ENCODE measurements at places on chromosomes 5 and 9.

DNA sequence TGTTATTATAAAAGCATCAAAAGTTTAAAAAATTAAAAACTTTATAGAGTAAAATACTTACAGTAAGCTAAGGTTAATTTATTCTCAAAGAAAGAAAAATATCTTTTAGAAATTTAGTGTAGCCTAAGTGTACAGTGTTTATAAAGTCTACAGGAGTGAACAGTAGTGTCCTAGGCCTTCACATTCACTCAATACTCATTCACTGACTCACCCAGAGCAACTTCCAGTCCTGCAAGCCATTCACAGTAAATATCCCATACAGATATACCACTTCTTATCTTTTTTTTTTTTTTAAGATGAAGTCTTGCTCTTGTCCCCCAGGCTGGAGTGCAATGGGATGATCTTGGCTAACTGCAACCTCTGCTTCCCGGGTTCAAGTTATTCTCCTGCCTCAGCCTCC, 73.1 kb upstream of the FST start:
- DNase-seq: no peak

GRCh38 chr5:132385326-132386105, 16.0 kb downstream of the SLC22A5 start:
- peak; percentile 48 for DNase-seq

DNA sequence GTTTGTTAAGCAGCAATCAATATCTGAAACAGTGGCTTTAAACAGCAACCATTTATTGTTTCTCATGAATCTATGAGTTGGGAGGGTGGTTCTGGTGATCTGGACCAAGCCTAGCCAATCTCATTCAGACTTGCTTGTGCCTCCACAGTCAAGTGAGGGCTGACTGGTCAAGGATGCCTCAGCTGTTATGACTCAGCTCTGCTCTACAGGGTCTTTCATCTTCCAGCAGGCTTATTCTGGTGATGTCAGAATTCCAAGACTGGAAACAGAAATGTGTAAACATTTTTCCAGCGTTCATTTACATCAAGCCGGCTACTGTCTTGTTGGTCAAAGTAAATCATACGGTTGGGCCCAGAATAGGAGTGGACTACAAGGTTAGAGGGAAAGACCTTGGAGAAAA, 2.5 kb upstream of the PIP5K1B start:
- no peak for DNase-seq

- DNase-seq: no peak
Measured at GRCh38 chr9:81058782-81059181, 630.6 kb downstream of the TLE1 start.

GRCh38 chr5:34751807-34752736, 86.9 kb upstream of the TTC23L start:
- DNase-seq: no peak

DNA sequence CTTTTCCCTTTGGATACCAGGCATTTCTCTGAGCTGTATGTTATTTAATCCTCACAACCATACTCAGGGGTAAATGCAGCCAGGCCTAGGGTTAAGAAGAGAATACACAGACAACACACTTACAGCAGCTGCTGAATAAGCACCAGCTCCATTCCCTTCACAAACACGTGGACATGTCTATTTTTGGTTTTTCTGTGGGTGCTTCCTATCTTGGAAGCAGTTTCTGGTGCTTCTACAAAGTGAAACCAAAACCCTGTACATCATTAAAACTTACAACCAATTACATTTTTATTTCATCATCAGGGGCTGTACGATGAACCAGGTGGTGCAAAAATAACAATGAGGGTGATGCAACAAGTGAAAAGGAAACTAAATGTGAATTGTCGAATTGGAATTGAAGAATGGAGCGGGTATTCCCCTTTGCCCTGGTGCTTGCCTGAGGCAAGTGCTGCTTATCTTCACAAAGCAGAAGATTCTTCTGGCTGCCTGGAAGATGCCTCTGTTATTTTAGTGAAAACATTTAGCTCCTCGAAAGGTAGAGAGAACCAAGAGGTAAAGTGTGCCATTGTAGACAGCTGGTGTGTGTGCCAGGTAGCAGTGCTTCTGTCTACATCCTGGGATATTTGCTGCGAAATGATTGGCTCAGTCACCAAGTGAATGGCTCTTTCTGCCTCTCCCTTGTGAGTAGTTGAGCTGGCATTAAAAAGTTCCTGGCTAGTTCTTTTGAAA, 18.6 kb upstream of the IFNB1 start:
- DNase-seq: peak; percentile 4

DNA sequence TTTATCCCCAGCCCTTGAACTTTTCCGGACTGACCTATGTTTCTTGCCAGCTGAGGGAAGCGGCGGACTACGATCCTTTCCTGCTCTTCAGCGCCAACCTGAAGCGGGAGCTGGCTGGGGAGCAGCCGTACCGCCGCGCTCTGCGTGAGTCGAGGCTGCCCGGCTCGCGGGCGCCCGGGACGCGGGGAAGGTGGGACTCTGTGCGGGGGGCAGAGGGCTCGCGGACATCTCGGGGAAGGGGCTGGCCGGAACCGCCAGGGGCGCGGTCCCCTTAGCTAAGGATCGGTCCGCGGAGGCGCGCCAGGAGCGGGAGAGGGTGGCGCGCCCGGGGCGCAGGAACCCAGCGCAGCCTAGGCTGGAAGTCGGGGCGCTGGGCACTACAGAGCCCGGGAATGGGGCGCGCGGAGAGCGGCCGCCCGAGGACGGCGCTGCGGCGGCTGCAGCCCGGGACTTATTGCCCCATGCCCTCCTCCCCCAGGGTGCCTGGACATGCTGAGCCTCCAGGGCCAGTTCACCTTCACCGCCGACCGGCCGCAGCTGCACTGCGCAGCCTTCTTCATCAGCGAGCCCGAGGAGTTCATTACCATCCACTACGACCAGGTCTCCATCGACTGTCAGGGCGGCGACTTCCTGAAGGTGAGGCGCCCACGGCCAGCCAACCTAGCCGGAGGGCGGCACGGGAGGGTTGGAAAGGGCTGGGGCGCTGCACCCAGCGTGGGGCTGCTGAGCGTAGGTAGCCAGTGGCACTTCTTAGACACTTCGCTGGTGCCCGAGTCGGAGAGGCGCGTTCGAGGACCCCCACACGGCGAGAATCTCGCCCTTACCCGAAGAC, 922 bp downstream of the CRHBP start:
- DNase-seq: no peak

GRCh38 chr5:65738305-65738704, 16.3 kb downstream of the NLN start:
- DNase-seq: no peak

- no peak for DNase-seq
Measured at GRCh38 chr9:110543631-110544051, 35.9 kb downstream of the SVEP1 start.

GRCh38 chr5:148540647-148541046, 113.7 kb downstream of the HTR4 start:
- no peak for DNase-seq

DNA sequence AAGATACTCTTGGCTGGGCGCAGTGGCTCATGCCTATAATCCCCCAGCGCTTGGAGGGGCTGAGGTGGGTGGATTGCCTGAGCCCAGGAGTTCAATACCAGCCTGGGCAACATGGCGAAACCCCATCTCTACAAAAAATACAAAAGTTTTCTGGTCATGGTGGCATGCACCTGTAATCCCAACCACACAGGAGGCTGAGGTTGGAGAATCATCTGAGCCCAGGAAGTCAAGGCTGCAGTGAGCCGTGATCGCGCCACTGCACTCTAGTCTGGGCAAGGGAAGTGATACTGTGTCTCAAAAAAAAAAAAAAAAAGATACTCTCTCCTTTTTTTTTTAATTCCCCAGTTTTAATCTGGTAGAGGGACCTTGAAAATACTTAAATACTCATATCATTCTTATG, 15.0 kb downstream of the ANKRD33B start:
- no peak for DNase-seq

DNA sequence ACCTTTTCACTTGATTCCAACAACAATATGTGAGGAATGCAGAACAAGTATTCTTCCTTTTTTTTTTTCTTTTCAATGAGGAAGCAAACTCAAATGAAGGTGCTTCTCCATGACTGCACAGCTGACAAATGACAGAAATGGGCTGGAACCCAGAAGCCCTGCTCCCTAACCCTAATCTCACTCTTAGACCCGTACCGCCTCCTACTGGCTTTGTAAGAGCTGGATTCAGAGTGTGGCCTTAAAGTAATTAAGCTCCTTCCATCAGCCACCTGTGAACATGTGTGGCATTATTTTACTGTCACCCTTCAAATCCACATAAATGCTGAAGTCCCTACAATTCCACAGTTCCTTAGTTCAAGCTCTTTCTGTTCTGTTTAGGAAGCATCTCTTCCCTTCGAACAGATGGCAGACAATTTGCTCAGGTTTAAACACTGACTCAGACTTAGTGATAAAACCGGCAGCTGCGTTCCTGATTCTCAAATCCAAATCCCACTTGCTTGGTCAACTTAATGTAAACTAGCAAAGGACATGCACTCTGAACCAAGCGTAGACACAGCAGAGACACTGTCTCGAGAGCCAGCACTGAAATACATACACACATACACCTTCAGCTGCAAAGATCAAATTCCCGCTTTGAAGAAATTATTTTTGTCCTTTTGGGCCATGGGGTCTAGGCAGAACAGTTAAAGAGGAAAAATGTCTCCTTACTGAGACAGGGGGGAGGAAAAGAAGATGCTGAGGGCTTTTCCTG, 316.7 kb upstream of the TLE4 start:
- DNase-seq: no peak

DNA sequence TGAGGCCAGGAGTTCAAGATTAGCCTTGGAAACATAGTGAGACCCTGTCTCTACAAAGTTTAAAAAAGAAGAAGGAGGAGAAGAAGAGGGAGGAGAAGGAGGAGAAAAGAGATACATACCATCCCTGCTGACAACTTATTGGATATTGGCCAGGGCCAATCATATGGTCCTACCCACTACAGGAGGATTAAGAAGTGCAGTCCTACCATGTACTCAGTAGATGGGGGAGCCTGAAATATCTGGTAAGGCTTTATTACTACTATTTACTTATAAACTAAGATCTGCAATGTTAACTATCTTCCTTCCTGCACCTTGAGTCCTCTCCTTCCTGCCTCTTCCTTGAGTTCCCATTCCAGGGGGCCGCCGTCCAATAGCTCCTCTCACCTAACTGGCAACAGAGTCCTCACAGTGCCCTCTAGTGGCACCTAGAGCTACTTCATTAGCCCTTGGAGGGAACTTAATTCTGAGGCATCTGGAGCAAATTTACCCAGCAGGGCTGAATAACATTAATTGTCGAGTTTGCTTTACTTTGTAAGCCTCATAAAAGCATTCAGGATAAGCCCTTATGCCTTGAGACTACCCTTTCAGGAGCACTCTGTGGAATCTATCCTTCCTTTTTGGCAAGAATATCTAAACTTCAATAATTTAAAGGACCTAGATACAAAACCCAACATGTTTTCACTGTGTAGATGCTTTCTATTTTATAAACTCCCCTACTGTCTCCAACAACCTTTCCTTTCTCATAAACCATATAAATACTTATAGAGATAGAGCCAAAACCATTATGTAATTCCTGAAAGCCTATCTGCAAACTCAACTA, 39.1 kb upstream of the RANBP6 start:
- DNase-seq: peak; percentile 17

GRCh38 chr5:135308752-135309151, 90.3 kb downstream of the MACROH2A1 start:
- no peak for DNase-seq

- DNase-seq: no peak
Measured at GRCh38 chr5:85049020-85049419, 664.3 kb upstream of the EDIL3 start.

DNA sequence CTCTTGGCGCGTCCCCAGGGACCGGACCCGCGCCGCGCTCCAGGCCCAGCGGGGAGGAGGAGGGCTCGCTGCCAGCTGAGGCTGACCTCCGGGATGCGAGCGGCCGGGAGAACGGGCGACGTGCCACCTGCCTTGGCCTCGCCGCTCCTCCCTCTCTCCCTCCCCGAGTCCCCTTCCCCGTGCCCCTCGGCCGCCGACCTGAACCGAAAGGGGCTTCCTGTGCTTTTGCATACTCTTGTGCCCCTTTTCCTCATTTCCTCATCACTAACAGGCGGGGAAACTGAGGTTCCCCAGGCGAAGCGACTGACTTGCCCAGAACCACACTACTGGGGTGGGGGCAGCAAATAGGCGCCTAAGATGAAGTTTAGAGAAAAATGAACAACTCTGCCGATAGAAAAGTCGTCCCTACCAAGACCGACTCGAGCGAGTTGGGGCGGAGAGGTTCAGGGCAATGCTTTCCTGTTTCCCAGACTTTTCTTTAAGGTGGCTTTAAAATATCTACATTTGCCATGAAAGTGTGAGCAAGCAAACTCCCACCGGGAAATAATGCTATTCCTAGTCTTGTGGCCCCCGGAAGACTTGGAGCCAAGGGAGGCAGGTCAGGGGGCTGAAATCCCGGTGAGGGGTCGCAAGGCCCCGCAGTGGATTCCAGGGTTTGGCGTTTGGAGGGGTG, 580 bp upstream of the DUSP1 start:
- peak; percentile 25 for DNase-seq

DNA sequence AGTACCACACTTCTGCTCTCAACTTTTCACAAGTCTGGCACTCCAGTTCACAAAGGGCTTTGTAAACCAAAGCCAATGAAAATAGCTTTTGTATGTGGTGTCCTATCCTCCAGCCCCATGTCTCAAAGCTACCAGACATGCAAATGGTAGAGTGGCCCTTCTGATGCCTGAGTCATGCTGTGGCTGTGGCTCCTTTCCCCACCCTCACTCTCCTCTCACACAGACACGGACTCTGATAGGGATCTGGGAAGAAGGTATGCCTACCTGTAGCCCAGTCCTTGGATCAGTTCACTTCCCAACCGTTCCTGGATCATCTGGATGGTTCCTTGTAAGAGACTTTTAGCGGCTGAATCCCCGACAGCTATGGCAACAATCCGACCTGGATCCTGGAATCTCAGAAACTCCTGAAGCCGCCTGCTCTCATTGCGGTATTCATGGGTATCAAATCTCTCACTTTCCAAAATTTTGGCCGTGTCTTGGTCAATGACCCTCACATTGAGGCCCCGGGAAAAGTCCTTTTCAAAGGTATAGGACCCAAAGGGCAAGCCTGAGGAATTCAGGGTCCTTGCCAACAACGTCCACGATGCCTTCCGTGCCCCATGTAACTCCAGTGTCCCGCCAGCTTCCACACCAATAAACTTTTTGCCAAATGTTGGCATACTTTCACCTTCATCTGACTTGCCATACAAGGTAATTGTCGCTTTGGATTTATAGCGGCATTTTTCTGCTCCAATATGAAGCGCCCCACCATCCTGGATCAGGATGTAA, 23.4 kb downstream of the CEMIP2 start:
- no peak for DNase-seq

DNA sequence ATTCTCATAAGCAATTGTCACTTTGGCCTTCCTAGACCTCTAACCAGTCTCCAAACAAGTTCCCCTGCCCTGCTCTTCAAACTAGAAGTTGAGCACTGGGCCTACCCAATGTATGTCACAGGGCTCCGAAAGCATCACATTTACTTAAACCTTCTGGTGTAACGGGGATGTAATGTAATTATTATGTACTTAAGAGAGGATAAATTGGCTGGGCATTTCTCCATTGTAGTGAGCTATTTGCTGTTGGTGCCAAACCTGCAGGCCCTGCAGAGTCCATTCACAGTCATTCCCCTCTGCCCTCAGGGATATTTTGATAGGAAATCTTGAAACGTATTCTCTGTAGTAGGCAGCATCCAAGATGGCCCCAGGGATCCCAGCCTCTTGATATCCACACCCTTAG, 64.2 kb upstream of the GNE start:
- DNase-seq: no peak

- DNase-seq: no peak
Measured at GRCh38 chr5:67462147-67462546, 265.5 kb upstream of the CD180 start.

Measured in NCI-H510A treated with DMSO at 0.1 percent for 48 hours (cell line).